ENCODE measurements at places on chromosomes 7 and 10.

DNA sequence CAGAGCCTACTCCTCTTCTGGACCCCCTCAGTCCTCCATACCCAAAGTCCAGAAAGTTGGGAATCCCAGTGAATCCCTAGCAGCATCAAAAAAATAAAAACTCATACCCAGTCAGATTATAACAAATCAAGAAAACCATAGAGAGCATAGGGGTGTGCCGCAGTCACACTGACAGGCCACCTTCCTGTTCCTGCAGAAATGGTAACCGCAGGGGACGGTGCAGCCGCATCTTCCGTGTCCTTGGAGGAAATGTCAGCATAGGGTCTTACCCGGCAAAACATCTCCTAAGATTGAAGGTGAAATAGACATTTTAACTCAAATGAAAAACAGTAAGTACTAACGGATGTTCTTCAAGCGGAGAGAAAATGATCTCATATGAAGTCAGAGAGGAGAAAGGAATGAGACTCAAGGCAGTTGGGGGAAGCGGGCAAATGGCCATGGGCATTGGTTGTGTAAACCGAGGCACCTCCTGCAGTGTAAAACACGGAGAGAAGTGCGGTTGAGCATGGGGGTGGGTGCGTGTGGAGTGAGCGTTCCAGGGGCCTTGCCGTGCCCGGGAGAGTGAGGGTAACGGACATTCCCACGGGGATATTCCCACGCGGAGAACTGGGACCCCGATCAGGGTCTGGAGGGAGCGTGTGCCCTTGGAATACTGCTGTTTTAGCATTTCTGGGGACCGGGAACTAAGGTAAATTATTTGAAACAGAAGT is 110.8 kb downstream of the NKX6-2 start:
- no peak for DNase-seq

- no peak for DNase-seq
These were observed 2.8 kb upstream of the ABI1 start for GRCh38 chr10:26863351-26864076.

- DNase-seq: no peak
These were observed 11.0 kb upstream of the PDCD4 start for GRCh38 chr10:110860576-110861241.

GRCh38 chr10:116765648-116766081 is 23.3 kb upstream of the HSPA12A start:
- DNase-seq: no peak

DNA sequence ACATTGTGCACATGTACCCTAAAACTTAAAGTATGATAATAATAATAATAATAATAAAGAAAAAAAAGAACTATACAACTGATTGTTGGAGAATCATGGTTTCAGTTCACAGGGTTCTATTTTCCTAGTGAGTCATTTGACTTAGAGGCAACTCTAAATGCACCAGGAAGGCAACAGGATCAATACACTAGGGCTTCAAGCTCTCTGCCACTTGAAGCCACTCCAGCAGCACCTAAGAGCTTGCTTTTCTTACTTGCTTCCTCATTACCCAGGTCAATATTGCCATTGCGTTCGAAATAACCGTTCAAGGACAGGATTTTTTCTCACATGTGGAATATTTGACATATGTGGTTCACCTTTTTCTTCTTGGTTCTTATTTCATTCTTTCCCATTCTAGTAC is 189.7 kb downstream of the GRM3 start:
- no peak for DNase-seq

GRCh38 chr10:21473135-21473534 is 52.3 kb downstream of the SKIDA1 start:
- no peak for DNase-seq

DNA sequence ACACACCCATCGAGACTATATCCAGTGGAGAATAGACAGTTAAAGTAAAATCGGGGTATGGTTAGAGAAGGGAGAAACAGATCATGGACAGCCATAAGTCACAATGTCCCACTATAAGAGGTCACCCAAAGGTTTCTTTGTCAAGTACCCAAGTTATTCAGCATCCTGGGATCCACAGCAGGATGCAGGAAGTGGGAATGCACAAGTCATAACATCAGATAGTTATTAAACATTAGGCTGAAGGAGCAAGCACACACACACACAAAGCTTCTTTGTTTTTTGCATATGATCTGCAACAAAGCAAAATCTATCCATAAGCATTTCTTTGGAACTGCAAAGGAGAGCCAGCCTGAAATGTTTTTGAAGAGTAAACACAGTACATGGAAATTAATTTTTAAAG is 111.6 kb downstream of the NOC3L start:
- no peak for DNase-seq

DNA sequence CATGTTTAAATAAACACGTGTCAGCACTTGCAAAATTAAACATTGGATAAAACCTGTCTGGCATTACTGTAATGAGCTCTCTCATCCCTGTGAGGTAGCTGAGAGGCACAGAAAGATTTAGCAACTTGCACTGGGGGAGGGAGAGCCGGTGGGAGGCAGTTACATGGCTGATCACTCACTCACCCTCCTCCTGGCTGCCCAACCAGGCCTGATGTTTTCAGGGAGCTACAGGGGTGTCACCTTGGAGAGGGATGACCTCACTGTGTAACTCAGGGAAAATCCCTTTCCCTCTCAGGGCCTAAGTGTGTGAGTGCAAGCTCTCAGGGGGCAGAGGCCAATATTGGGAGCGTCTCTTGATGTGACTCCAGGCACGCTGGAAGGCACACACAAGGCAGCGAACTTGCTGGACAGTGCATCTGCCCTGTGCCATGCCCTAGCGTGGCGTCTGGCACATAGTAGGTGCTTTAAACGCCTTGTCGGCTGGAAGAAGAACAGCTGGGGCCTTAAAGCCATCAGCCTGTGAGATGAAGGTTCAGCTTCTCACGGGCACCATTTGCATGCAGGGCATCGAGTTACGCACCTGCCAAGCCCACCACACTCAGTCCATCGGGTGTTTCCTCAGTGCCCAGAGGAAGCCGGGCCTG is 51.1 kb downstream of the ELFN1 start:
- DNase-seq: no peak

GRCh38 chr10:6819301-6819700 is 239.2 kb upstream of the PRKCQ start:
- no peak for DNase-seq

Measured in BJ (cell line).